ENCODE measurements at places on chromosomes 16 and 17. TPM values are rescaled to one million over a fixed set of nuclear protein-coding genes. Genes with fewer than 3 reads are reported as not detected.
A peak's percentile ranks its signal among the peaks of the same experiment; 100 is the strongest.

GRCh38 chr16:49793244-49793643 lies 62.7 kb downstream of the ZNF423 start:
- no peak overlapping the region for H3K4me3 ChIP-seq
- no peaks in the 10 kb centered on the region for H3K4me1 ChIP-seq
- no peak for DNase-seq
- no peaks in the 10 kb centered on the region for H3K27me3 ChIP-seq

Gene TNFAIP1
- 30.6 TPM for total RNA-seq

DNA sequence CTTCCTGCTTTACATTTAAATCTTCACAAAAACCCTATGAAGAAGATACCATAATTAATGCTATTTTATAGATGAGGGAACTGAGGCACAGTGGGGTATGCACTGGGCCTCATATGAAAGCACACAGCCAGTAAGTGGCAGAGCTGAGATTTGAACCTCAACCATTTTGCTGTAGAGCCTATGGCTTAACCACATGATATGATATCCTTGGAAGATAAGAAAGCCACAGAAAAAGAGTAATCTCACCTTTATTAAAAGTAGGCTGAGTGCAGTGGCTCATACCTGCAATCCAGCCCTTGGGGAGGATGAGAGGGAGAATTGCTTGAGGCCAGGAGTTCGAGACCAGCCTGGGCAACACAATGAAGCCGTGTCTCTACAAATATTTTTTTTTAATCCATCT lies 15.0 kb upstream of the TOB1 start:
- H3K36me3 ChIP-seq = no peaks in the 10 kb centered on the region
- H3K27ac ChIP-seq = no peak overlapping the region
- H3K4me3 ChIP-seq = no peak overlapping the region
- no peaks in the 10 kb centered on the region for H3K27me3 ChIP-seq

Gene RHBDL3
- total RNA-seq = 0.20 TPM

Gene EXOC3L1
- total RNA-seq = not detected

GRCh38 chr17:79830763-79831264 lies 8.4 kb downstream of the CBX4 start:
- no peak overlapping the region for H3K4me3 ChIP-seq
- peaks cover 5% of the 10 kb centered on the region for H3K36me3 ChIP-seq
- no peaks in the 10 kb centered on the region for H3K27me3 ChIP-seq
- no peak for DNase-seq
- peak overlapping the region; percentile 80 for H3K27ac ChIP-seq
- peaks cover 19% of the 10 kb centered on the region for H3K4me1 ChIP-seq

GRCh38 chr16:727291-727977 lies 528 bp downstream of the HAGHL start:
- no peaks in the 10 kb centered on the region for H3K36me3 ChIP-seq
- peak; percentile 36 for DNase-seq
- H3K27me3 ChIP-seq = no peaks in the 10 kb centered on the region
- H3K4me3 ChIP-seq = peak overlapping the region; percentile 69
- peaks cover 9% of the 10 kb centered on the region for H3K4me1 ChIP-seq
- H3K27ac ChIP-seq = peak overlapping the region; percentile 73

DNA sequence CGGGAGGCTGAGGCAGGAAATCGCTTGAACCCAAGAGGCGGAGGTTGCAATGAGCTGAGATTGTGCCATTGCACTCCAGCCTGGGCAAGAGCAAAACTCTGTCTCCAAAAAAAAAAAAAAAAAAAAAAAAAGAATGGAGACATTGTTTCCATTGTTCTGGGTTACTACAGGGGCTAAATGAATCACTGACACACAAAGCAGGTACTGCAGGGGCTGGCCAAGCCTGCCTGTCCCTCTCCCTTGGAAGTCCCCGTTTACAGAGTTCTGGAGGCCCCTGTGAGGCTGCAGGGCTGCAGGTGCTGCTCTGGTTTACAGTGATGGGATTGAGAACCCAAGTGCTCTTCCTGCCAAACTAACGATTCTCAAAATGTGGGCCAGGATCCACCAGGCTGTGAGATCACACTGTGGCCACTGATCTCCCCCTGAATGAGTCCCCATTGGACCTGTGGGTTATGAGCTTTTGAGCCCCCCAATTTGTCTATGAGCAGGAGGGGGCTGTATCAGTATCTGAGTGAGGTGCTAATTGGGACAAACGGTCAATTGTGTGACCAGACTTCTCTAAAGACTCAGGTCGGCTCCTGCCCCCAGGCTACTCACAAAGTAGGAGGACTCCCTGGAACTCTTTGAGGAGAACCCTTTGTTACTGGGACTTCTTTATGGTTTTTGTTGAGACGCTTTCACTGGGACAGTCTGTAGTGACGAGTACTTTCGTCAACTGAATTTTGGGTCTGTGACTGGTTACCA lies 39.0 kb downstream of the DNAH17 start:
- no peaks in the 10 kb centered on the region for H3K27me3 ChIP-seq
- DNase-seq = no peak
- H3K4me1 ChIP-seq = peaks cover 18% of the 10 kb centered on the region
- H3K4me3 ChIP-seq = no peak overlapping the region

GRCh38 chr17:14997290-14997689 lies 267.8 kb downstream of the PMP22 start:
- no peak overlapping the region for H3K27ac ChIP-seq
- no peak for DNase-seq
- H3K4me3 ChIP-seq = no peak overlapping the region
- no peaks in the 10 kb centered on the region for H3K4me1 ChIP-seq
- H3K27me3 ChIP-seq = no peaks in the 10 kb centered on the region
- H3K36me3 ChIP-seq = no peaks in the 10 kb centered on the region

Gene PFAS
- total RNA-seq = 167 TPM

- H3K27me3 ChIP-seq = no peaks in the 10 kb centered on the region
- DNase-seq = no peak
- no peaks in the 10 kb centered on the region for H3K4me1 ChIP-seq
- no peaks in the 10 kb centered on the region for H3K36me3 ChIP-seq
- no peak overlapping the region for H3K27ac ChIP-seq
These were observed 44.3 kb downstream of the ELAC2 start for GRCh38 chr17:12973496-12974004.

DNA sequence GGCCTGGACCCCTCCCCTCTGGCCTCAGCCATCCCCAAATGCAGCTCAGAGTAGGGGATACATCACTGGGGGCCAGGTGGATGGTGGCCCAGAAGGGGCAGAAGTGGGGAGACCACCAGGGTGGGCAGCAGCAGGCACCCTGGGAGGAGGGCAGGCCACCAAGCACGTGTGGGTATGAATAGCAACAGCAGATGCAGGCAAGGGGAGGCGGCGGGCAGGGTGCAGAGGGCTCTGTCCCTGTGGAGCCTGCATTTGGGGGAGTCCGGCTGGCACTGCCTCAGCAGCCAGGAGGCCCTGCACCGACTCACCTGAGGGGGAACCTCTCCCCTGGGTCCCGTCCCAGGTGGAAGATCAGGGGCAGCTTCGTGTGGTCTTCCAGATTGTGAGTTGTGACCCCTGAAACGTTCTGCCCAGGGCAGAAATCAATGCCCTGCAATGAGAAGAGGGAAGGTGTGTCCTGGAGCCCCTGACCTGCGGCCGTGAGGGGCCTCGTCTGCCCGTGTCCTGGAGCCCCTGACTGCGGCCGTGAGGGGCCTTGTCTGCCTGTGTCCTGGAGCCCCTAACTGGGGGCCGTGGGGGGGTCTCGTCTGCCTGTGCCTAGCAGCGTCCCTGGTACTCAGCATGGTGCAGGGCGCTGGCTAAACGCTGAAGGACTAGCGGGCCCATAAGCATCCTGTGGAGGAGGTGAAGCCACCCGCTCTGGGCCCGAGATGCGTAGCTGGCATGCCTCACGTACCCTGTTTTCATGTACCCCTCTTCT lies 10.7 kb upstream of the APRT start:
- no peaks in the 10 kb centered on the region for H3K27me3 ChIP-seq
- H3K36me3 ChIP-seq = no peaks in the 10 kb centered on the region
- no peak overlapping the region for H3K27ac ChIP-seq
- DNase-seq = no peak
- H3K4me1 ChIP-seq = no peaks in the 10 kb centered on the region

Gene PRMT7
- total RNA-seq = 61.1 TPM

DNA sequence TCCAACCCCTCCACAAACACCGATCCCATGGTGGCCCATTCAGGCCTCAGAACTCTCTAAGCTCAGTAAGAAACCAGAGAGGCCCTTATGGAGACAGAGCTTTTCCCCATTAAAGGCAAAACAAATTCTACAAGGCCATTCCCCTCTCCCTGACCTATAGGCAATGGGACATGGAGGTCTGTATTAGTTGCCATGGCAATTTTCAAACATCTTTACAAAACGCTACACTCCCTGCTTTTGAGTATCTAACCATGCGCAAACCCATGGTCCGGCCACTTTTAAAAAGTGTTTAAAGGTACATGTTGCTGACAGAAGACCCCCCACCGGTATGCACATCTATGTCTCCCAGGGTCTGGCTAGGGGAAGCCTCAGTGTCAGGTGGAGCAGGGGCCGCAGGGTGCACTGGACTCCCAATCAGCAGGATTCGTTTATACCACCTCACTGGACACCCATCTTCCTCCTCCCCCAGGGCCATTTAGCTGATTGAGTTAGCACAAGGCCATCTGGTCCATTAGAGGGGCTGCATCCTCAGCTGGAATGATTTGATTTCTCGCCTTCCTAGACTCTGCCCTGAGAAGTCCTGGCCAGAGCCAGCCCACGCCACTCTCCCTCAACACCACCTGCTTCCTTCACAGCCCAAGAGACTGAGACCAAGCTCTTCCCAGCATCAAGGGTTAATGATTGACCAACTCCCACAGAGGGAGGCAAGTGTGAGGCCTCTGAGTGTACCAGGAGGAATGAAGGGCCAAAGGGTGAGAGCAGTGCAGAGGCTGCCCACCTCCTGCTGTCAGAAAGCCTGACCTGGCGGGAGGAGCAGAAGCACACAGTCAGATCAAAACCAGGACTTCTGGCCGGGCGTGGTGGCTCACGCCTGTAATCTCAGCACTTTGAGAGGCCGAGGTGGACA lies 10.9 kb downstream of the ACLY start:
- H3K27me3 ChIP-seq = no peaks in the 10 kb centered on the region
- H3K36me3 ChIP-seq = peaks cover 68% of the 10 kb centered on the region
- no peaks in the 10 kb centered on the region for H3K4me1 ChIP-seq
- H3K4me3 ChIP-seq = no peak overlapping the region
- DNase-seq = no peak

GRCh38 chr17:35432176-35433074 lies at the start of gene SLFN12:
Gene SLFN12, minus strand, starts transcription at chr17:35432500. Its CDS starts 9,472 bp downstream, at chr17:35423028.
- no peaks in the 10 kb centered on the region for H3K27me3 ChIP-seq
- no peaks in the 10 kb centered on the region for H3K36me3 ChIP-seq
- peak; percentile 72 for DNase-seq

- H3K36me3 ChIP-seq = peaks cover 46% of the 10 kb centered on the region
- H3K4me3 ChIP-seq = no peak overlapping the region
These were observed 67.4 kb downstream of the MYO18A start for GRCh38 chr17:29112771-29113295.

- H3K36me3 ChIP-seq = no peaks in the 10 kb centered on the region
- no peak overlapping the region for H3K27ac ChIP-seq
- DNase-seq = no peak
These were observed 9.2 kb downstream of the C17orf67 start for GRCh38 chr17:56824503-56824902.

GRCh38 chr16:17408955-17409441 lies 61.8 kb downstream of the XYLT1 start:
- no peaks in the 10 kb centered on the region for H3K27me3 ChIP-seq
- H3K36me3 ChIP-seq = no peaks in the 10 kb centered on the region
- no peak for DNase-seq
- no peak overlapping the region for H3K27ac ChIP-seq
- no peaks in the 10 kb centered on the region for H3K4me1 ChIP-seq

Gene IGF2BP1
- 0.28 TPM for total RNA-seq

DNA sequence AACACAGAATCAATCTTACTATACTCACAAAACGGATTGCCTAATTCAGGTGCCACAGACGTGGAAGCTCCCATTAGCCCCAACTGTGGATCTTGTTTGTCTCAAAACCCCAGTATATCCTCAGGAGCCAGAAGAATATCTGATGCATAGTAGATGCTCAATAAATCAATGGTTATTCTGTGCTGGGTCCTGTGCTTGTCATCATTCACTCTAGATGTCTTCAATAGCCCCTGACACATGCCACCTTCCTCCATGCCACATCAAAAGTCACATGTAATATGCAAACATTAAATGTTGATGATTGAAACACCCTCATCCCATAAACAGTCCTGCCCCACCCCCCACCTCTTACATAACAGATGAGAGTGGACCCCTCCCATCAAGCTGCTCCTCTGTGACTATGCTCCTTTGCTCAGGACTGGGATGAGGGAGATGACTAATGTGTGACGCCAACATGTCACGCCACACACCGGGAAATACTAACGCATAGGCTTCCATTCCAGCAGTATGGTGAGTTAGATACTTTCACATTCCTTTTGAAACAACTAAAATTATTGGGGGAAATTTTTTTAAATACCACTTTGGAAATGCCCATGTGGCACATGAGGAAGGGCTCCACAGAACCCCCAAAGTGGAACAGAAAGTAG lies 267.6 kb upstream of the SDK2 start:
- H3K27ac ChIP-seq = no peak overlapping the region
- H3K36me3 ChIP-seq = no peaks in the 10 kb centered on the region
- H3K4me1 ChIP-seq = no peaks in the 10 kb centered on the region
- no peak overlapping the region for H3K4me3 ChIP-seq

DNA sequence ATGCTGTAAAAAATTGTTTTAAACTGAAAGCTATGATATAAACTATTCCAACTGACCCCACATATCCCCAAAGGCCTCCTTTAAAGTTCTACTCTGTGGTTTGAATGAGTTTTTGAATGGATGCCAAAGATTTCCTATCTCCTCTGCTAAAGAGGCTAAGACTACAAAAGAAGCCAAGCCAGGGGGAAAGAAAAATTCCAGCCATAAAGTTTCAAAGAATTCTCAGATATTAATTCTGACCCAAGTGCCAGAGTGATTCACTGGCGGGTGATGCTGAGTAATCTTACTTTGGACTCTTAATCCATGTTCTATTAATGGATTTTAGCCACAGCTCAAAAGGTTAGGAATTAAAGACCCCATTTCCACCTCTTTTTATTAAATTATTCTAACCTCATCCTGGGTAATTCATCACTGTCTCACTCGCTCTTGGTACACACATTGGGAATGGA lies 60.7 kb downstream of the HS3ST3A1 start:
- peak overlapping the region; percentile 51 for H3K27ac ChIP-seq
- H3K27me3 ChIP-seq = no peaks in the 10 kb centered on the region
- H3K4me3 ChIP-seq = no peak overlapping the region

DNA sequence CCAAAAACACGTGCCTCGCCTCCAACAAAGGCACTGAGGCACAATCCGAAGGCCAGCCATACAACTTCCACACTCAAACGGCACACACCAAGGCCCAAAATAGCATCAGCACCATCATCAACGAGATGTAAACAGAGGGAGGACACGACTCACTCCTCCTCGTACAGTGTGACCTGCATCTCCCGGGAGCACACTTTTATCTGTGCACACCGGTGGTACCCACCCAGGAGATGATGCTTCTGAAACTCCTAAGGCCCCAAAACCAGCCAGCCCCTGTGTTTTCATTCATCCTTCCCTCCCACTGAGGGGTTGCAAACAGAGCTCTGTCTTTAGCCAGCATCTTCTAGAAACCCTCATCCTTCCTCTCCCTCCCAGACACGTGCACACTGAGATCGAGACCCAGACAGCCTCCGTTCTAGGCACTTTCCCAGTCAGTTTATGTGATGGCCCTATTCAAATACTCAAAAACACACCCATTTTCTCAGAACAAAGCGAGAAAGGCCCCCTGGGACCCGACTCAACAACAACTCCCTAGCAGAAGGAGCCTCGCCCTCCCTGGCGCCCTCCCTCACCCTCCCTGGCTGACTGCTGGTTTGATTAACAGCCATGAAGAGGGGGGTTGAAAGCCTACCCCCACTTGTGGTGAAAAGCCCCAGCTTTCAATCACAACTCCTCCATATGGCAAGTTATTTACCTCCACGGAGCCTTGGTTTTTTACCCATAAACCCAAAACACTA lies 76.3 kb downstream of the GAS7 start:
- H3K4me1 ChIP-seq = peaks cover 61% of the 10 kb centered on the region
- H3K27ac ChIP-seq = no peak overlapping the region
- no peak for DNase-seq
- no peaks in the 10 kb centered on the region for H3K27me3 ChIP-seq
- H3K4me3 ChIP-seq = no peak overlapping the region
- H3K36me3 ChIP-seq = no peaks in the 10 kb centered on the region

All from CD8-positive, alpha-beta memory T cell (primary cell).